Progenitor cell of endocrine pancreas (in vitro differentiated cells): ENCODE measurements at places on chromosomes 3 and 15. TPM values are rescaled to one million over a fixed set of nuclear protein-coding genes. Genes with fewer than 3 reads are reported as not detected.

Gene LXN
- total RNA-seq, result 12.3 and 13.3 TPM in 2 replicates

Gene CCDC50
- 65.5 and 66.3 TPM in 2 replicates for total RNA-seq

GRCh38 chr15:100759106-100759505, 120.5 kb upstream of the ALDH1A3 start:
- no peak overlapping the region for H3K4me3 ChIP-seq
- DNase-seq, result no peak
- peaks cover 1% of the 10 kb centered on the region for H3K36me3 ChIP-seq
- H3K27ac ChIP-seq, result no peak overlapping the region
- peaks cover 17% of the 10 kb centered on the region for H3K4me1 ChIP-seq

GRCh38 chr3:153625506-153625905, 463.5 kb downstream of the RAP2B start:
- peaks cover 4% of the 10 kb centered on the region for H3K4me1 ChIP-seq
- H3K36me3 ChIP-seq, result no peaks in the 10 kb centered on the region
- no peak overlapping the region for H3K27ac ChIP-seq
- peaks cover 5% of the 10 kb centered on the region for H3K27me3 ChIP-seq
- no peak for DNase-seq
- no peak overlapping the region for H3K4me3 ChIP-seq

GRCh38 chr3:128252083-128252482, 98.8 kb downstream of the EEFSEC start:
- H3K27me3 ChIP-seq, result no peaks in the 10 kb centered on the region
- H3K36me3 ChIP-seq, result peaks cover 4% of the 10 kb centered on the region
- no peak for DNase-seq
- no peak overlapping the region for H3K27ac ChIP-seq
- H3K4me3 ChIP-seq, result no peak overlapping the region

DNA sequence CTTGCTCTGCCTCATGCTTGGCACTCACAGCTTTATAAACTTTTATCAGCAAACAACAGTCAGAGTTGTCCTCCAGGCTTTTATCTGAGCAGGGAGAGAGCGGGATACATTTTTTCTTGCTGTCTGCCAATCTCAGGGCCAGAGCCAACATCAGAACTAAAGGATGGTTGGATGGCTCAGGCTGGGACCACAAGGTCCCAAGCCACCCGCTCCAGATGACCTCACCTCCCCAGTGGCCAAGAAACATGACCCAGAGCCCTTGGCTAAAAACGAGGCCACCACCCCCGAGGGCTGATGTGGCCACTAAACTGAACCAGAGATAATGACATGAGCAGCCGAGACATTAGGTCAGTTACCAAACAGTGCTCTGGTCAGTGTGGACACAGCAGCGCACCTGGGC, 18.8 kb upstream of the SPATA12 start:
- H3K36me3 ChIP-seq, result no peaks in the 10 kb centered on the region
- peaks cover 6% of the 10 kb centered on the region for H3K4me1 ChIP-seq
- no peak for DNase-seq
- no peak overlapping the region for H3K27ac ChIP-seq

DNA sequence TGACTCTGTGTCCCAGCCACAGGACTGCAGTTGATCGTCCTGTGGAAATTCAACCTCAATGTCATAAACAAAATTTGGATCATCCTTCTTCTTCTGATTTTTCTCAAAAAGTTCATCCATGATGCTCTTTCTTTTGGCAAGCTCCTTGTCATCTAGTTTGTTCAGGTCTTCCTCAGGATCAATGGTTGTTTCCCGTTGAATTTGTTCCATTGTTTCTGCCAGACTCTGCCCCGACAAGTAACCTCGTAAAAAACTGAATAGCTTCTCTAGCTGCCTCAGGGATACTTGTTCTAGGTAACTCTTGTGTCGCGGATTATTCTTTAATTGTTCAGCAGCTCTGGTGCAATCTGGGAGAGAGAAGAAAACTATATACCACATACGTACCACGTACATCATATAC, 4.5 kb downstream of the CEP19 start:
- H3K4me1 ChIP-seq, result peaks cover 3% of the 10 kb centered on the region
- H3K4me3 ChIP-seq, result no peak overlapping the region
- no peaks in the 10 kb centered on the region for H3K36me3 ChIP-seq
- no peak overlapping the region for H3K27ac ChIP-seq

DNA sequence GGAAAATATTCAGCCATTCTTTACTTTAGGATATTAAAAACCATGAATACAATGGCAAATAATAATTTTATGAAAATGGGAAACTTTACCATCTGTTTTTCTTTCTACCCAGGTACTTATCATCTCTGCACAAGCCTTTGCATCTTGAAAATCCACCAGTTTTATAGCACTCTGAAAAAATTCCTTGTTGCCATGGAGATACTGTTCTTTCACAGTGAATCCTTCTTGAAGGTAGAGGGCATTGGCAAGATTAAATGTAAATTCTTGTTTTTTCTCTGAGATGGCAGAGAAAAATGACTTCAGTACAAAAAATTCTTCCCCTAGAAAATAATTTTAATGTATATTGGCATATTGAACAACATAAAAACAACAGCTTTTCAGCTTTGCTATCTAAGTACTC, 6.9 kb downstream of the SERPINI2 start:
- H3K4me3 ChIP-seq, result no peak overlapping the region
- no peaks in the 10 kb centered on the region for H3K27me3 ChIP-seq
- H3K36me3 ChIP-seq, result no peaks in the 10 kb centered on the region
- peaks cover 22% of the 10 kb centered on the region for H3K4me1 ChIP-seq
- no peak overlapping the region for H3K27ac ChIP-seq
- DNase-seq, result no peak

Gene CPLX3
- not detected in 2 replicates for total RNA-seq

Gene RLBP1
- not detected in 2 replicates for total RNA-seq

- no peaks in the 10 kb centered on the region for H3K27me3 ChIP-seq
- no peak for DNase-seq
- no peak overlapping the region for H3K27ac ChIP-seq
- no peaks in the 10 kb centered on the region for H3K4me1 ChIP-seq
These were observed 71.0 kb upstream of the SYNPR start for GRCh38 chr3:63207066-63207590.

Gene CCK
- 1.1 and 1.6 TPM in 2 replicates for total RNA-seq

DNA sequence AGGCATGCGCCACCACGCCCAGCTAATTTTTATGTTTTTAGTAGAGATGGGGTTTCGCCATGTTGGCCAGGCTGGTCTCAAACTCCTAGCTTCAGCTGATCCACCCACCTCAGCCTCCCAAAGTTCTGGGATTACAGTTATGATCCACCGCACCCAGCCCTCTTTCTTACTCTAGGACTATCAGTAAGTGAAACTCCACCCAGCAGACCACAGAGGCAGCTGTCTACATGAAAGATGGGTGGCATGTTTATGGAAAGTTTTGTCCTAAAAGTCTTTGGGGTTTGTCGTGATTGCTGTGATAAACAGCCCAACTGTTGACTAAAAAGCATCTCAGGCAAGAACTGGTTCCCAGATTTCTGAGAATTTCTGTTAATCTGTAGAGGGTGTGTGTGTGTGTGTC, 10.9 kb downstream of the ARL6IP5 start:
- no peak overlapping the region for H3K4me3 ChIP-seq
- DNase-seq, result no peak

Gene KCNH8
- 9.8 and 10.0 TPM in 2 replicates for total RNA-seq

DNA sequence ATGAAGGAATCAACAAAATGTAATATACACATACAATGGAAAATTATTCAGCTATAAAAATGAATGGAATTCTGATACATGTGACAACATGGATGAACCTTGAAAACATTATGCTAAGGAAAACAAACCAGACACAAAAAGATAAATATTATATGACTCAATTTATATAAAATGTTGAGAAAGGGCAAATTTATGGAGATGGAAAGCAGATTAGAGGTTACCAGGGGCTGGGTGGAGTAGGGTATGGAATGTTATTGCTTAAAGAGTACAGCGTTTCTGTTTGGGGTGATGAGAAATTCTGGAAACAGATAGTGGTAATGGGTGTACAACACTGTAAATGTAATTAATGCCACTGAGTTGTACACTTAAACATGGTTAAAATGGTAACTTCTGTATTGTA, 50.9 kb downstream of the EMC4 start:
- H3K36me3 ChIP-seq, result no peaks in the 10 kb centered on the region
- H3K4me1 ChIP-seq, result no peaks in the 10 kb centered on the region
- H3K27me3 ChIP-seq, result no peaks in the 10 kb centered on the region
- DNase-seq, result no peak
- no peak overlapping the region for H3K4me3 ChIP-seq

GRCh38 chr3:79497447-79498111, 270.2 kb downstream of the ROBO1 start:
- no peak for DNase-seq
- H3K36me3 ChIP-seq, result no peaks in the 10 kb centered on the region
- H3K4me3 ChIP-seq, result no peak overlapping the region
- H3K4me1 ChIP-seq, result no peaks in the 10 kb centered on the region
- H3K27ac ChIP-seq, result no peak overlapping the region

DNA sequence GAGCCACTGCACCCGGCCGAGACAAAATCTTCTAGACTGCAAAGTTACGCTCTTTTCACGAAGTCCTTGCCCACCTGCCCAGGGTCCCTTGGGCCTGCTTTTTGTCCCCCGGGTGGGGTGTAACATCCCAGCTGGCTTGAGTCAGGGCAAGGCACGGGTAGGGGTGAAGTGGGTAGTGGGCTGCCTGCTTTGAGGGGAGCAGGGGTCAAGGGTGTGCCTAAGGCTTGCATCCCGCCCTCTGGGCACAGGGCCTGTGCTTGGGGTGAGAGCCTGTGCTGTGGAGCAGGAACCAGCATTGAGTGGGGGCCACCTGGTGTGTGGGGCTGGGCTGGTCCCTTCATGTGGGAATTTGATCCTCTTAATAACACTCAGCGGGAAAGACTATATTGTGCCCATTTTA, 74.6 kb downstream of the KLF13 start:
- H3K4me1 ChIP-seq, result peaks cover 11% of the 10 kb centered on the region
- no peak for DNase-seq
- peaks cover 22% of the 10 kb centered on the region for H3K27me3 ChIP-seq
- no peak overlapping the region for H3K4me3 ChIP-seq
- H3K36me3 ChIP-seq, result no peaks in the 10 kb centered on the region

Gene CFAP100
- 0.79 and 1.00 TPM in 2 replicates for total RNA-seq

DNA sequence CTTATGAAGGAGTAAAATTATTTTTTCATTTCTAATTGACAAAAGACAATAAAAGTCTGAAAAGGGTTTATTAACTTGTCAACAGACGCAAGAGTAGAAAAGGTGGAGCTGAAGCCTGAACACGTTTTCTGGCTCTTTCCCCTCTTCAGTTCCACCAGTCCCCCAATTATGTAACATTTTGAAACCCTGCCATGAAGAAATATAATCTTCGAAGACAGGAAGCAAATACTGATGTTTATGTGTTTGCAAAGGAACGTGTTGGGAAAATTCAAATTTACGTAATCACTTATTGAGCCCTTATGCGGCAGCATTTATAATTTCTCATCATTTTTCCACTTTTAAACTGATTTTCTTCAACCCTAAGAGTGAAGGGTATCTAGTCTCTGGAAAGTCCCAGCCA, 767 bp downstream of the AP3S2 start:
- peak overlapping the region; percentile 93 for H3K27ac ChIP-seq
- H3K4me1 ChIP-seq, result peaks cover 8% of the 10 kb centered on the region
- H3K27me3 ChIP-seq, result no peaks in the 10 kb centered on the region
- H3K4me3 ChIP-seq, result peak overlapping the region; percentile 93
- DNase-seq, result no peak
- H3K36me3 ChIP-seq, result peaks cover 1% of the 10 kb centered on the region

DNA sequence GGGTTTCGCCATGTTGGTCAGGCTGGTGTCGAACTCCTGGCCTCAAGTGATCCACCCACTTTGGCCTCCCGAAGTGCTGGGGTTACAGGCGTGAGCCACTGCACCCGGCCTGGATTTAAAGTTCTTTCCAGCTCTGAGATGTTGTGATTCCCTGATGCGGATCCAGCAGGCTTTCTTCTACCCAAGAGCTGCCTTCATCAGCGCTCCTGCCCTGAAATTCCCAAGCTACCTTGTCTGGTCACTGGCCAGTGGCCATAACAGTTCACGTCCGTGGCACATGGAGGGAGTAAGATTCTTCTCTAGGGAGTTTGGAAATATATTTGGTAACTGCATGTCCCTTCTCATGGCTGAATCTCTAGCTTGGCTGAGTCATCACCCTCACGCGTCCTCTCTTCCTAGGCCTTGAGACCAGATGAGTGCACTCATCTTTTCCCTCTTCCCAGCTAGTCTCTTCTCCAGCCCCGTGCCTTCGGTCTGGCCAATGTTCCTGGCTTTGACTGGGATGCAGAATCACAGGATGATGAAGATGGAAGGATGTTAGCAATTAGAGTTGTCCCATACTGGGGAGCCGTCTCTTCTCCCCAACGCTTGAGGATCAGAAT, 29.8 kb upstream of the APOD start:
- no peaks in the 10 kb centered on the region for H3K36me3 ChIP-seq
- no peak for DNase-seq
- H3K27ac ChIP-seq, result no peak overlapping the region
- H3K27me3 ChIP-seq, result no peaks in the 10 kb centered on the region
- no peak overlapping the region for H3K4me3 ChIP-seq

GRCh38 chr3:105960381-105960780, 91.6 kb upstream of the CBLB start:
- H3K27ac ChIP-seq, result no peak overlapping the region
- DNase-seq, result no peak
- no peak overlapping the region for H3K4me3 ChIP-seq
- no peaks in the 10 kb centered on the region for H3K27me3 ChIP-seq
- H3K36me3 ChIP-seq, result no peaks in the 10 kb centered on the region
- no peaks in the 10 kb centered on the region for H3K4me1 ChIP-seq

DNA sequence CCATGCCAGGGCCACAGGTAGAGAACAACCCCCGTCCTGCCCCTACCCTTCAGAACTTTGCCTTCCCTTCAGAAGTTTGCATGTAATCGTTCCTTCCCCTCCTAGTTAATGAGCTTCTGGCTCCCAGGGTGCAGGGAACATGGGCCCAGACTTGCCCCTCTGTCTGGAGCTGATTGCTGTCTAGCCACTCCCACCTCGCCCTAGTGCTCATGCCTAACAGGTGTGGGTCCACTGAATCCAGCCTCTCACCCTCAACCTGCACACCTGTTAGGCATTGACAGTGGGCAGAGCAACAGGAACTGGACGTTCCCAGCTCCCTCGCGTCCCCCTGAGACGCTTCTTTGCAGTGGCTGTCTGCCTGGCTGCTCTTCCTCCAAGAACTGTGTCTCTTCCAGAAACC, 40.3 kb downstream of the WNT5A start:
- no peaks in the 10 kb centered on the region for H3K36me3 ChIP-seq
- H3K27ac ChIP-seq, result no peak overlapping the region
- H3K27me3 ChIP-seq, result peaks cover 20% of the 10 kb centered on the region
- no peak overlapping the region for H3K4me3 ChIP-seq

GRCh38 chr3:117540597-117540996, 831.0 kb downstream of the TUSC7 start:
- no peaks in the 10 kb centered on the region for H3K27me3 ChIP-seq
- no peak for DNase-seq
- no peaks in the 10 kb centered on the region for H3K4me1 ChIP-seq

Gene SLC2A2
- total RNA-seq, result 1.5 TPM in 2 replicates

Gene MCF2L2
- total RNA-seq, result 0.43 and 0.71 TPM in 2 replicates

Gene MUC4
- total RNA-seq, result 0.44 and 0.60 TPM in 2 replicates

Gene PLOD2
- 49.2 and 54.9 TPM in 2 replicates for total RNA-seq

- H3K27ac ChIP-seq, result no peak overlapping the region
- H3K4me1 ChIP-seq, result peaks cover 4% of the 10 kb centered on the region
- no peak for DNase-seq
- no peaks in the 10 kb centered on the region for H3K27me3 ChIP-seq
These were observed 287.3 kb upstream of the MME start for GRCh38 chr3:154792828-154793227.
